Colonic mucosa (tissue), 4 donors: ENCODE measurements at places on chromosomes 1 and 21.
A peak's percentile ranks its signal among the peaks of the same experiment; 100 is the strongest.

DNA sequence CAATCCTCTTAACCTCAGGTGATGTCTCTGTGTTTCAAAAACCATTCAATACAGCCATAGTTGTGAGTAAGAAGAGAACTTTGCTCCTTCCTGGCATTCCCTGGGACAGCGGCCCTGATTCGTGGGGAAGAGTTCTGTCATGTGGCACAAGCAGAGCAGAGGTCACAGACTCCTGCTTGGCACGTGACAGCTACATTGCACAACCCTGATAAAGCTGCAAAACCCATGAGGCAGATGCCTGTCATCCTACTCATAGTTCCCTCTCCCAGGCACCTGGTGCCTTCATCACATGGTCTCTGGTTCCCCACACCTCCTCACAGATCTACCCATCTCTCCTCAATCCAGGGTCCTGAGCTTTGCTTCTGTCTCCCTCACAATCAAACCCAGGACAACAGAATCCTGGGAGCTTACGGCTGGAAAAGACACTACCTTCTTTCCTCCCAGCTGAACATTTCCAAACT is 70.8 kb downstream of the PLPP3 start:
- H3K27me3 ChIP-seq: no peaks in the 10 kb centered on the region
- H3K27ac ChIP-seq: peak overlapping the region; percentile 45
- H3K36me3 ChIP-seq: no peaks in the 10 kb centered on the region
- H3K4me3 ChIP-seq: no peak overlapping the region
- peaks cover 16% of the 10 kb centered on the region for H3K4me1 ChIP-seq

DNA sequence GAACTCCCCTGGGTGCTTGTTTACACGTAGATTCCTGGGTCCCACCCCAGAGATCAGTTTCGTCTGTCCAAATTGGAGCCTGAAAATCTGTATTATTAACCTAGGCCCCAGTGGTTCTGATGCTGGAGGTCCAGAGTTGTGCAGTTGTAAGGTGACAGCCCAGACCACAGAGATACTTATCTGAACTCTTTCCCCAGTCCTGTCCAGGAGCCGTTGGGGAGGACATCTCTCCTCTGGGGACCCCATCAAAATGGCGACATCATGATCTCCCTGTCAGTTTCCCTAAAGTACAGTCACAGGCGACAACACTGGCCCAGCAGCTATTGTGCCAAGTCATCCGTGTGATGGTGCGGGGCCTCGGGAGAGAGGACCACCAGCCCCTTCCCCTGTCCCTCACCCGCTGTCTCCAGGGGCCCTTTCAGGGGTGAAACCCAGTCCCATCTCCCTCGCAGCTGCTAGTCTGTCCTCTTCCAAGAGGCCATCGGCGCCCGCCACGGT is 749 bp upstream of the EFHD2 start:
- peak overlapping the region; percentile 81 for H3K4me3 ChIP-seq
- H3K27ac ChIP-seq: peak overlapping the region; percentile 76
- H3K4me1 ChIP-seq: peaks cover 14% of the 10 kb centered on the region
- no peaks in the 10 kb centered on the region for H3K36me3 ChIP-seq

DNA sequence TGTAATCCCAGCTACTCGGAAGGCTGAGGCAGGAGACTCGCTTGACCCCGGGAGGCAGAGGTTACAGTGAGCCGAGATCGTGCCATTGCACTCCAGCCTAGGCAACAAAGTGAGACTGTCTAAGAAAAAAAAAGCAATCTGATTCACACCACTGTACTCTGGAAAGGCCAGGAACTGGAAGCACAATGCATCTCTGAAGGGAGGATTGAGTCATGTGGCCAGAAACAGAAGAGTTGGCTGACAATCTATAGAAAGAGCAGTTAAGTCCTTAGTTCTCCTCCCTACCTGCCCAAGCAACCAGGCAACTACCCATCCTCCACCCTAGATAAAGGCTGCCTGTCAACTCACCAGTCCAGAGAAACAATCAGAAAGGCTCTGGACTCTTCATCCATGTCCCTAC is 45.9 kb downstream of the PIK3R3 start:
- no peaks in the 10 kb centered on the region for H3K36me3 ChIP-seq
- DNase-seq: no peak
- H3K27me3 ChIP-seq: no peaks in the 10 kb centered on the region
- no peaks in the 10 kb centered on the region for H3K4me1 ChIP-seq

GRCh38 chr1:55640708-55641473 is 425.7 kb upstream of the USP24 start:
- no peak overlapping the region for H3K4me3 ChIP-seq
- H3K27ac ChIP-seq: no peak overlapping the region
- no peaks in the 10 kb centered on the region for H3K4me1 ChIP-seq
- no peaks in the 10 kb centered on the region for H3K27me3 ChIP-seq

- peak; percentile 47 for DNase-seq
- no peaks in the 10 kb centered on the region for H3K27me3 ChIP-seq
- no peak overlapping the region for H3K4me3 ChIP-seq
- H3K36me3 ChIP-seq: no peaks in the 10 kb centered on the region
These were observed 21.8 kb downstream of the MIS18A start for GRCh38 chr21:32256873-32257620.

DNA sequence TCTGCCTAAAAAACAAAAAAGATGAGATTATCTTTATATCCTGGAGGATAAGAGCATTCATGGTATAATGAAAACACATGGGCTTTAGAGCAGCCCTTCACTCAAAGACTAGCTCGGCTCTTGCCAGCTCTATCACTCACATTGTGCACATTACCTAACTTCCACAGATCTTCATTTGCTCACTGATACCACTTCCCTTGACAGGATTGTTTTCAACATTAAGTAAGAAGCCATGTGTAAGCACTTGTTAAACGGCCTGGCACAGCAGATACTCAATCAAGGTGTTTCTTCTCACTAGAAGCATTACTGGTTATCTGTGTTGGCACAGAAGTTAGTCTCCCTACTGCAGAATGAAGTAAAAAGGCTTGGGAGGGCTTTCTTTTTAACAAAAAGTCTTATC is 18.7 kb downstream of the LPGAT1 start:
- no peaks in the 10 kb centered on the region for H3K36me3 ChIP-seq
- no peak for DNase-seq
- no peaks in the 10 kb centered on the region for H3K27me3 ChIP-seq
- H3K4me1 ChIP-seq: no peaks in the 10 kb centered on the region
